ENCODE measurements at places on chromosomes 7 and 10.
A peak's percentile ranks its signal among the peaks of the same experiment; 100 is the strongest.

DNA sequence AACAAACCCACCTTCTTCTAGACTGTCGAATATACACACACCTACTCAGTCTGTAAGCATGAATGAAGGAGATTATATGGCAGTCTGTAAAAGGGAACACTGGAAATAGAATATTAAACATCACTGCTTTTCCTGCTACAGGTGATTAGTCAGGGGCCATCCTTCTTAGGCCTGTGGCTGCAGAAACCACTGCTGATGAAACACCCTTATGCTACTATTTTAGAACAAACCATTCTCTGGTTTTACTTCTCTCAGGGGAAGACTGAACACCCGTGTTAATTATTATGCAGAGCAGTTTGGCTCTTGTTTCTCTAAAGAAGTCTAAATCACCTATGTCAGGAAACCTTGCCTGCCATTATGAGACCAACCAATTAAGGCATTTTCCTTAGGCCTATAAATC lies 351.1 kb upstream of the KLF6 start:
- no peak for DNase-seq

DNA sequence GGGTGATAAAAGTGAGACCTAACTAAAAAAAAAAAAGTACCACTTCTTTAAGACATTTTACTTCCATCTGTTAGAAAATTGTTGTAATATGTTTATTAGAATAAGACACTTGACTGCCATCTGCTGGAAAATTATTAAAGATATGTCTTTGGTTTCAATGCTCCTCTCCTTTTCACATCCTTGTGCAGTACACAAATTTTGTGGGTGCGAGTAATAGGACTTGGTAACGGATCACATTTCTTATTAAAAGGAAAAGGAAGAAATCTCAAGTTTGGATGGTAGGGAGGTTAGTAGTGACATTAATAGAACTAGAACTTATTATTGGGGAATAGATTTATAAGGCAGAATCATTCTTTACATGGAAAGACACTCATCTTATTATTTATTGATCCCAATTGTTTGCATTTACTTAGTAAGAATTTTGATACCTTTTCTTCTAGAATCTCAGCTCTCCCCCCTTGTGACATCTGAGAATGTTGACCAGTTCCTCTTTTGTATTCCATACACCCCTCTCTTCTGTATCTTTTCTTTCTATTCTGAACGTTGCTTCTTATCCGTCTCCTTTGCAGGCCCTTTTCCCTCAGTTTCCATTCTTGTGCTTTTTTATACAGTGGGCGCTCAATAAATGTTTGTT lies 43.0 kb upstream of the RPA3 start:
- peak; percentile 63 for DNase-seq

DNA sequence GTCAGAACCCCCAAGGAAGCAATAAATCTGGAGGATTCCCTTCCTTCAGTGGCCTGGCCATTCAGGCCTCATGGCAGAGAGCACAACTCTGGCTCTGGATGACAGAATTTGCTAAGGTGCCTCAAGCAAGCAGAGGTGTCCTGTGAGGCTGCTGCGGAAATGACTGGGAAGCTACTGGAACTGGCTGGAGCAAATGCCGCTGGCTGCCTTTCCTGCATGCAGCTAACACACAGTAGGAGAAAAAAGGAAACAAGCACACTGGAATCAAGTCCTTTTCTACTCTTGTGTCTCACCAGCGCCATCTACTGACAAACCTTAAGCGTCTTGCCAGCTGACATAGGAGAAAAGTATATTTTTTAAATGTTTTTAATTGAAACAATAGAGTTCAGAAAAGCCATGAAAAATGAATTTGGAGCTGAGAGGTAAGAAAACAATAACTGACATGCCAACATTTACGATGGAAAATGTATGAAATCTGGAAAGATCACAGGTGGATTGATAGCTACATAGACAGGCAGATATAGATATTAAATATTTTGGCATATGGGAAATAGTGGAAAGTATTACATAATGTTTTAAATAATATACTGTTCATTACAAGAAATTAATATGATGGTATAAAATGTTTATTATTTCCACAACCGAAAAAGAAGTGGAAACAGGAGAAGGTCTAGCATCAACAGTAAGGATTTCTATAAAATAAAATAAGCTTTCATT lies 951.6 kb downstream of the ANKRD7 start:
- DNase-seq: peak; percentile 56

DNA sequence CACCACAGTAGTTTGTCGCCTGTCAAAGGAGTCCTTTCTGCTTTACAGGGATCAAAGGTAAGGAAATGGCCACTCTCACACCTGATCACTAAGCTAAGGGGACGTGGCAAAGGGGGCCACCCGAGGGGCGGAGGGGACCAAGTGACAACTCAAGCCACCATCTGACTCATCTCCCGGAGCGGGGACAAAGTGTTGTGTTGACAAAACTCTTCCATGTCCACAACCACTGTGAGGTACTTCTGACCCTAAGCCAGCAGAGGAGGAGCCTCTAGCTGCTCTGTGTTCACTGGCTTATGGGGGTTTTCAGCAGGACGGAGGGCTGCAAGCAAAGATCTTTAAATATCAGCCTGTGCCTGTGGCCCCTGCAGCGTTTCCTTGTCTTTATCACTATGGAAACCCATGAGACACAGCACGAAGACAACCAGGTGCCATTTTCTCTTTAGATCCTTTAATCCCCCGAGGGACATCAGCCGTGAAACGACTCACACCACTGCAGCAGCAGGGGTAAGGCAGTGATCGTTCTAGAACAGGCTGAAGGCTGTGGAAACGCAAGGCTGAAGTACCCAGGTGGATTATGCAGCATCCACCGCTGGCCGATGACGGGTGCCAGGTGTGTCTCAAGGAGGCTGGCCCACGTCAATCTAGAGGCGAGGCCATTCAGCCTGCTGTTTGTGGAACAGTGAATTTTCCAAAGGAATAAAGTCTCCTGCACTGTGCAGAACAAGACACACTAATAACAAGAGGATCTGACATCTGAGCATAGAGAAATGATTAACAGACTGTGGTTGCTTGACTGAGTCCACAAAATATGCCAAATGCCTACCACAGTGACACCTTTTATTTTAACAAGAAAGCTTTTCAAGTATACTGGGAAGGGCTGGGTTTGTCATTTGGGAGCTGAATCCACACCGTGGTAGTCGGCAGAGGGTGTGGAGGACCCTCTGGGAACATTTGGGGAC lies 26.6 kb upstream of the DDC start:
- no peak for DNase-seq

DNA sequence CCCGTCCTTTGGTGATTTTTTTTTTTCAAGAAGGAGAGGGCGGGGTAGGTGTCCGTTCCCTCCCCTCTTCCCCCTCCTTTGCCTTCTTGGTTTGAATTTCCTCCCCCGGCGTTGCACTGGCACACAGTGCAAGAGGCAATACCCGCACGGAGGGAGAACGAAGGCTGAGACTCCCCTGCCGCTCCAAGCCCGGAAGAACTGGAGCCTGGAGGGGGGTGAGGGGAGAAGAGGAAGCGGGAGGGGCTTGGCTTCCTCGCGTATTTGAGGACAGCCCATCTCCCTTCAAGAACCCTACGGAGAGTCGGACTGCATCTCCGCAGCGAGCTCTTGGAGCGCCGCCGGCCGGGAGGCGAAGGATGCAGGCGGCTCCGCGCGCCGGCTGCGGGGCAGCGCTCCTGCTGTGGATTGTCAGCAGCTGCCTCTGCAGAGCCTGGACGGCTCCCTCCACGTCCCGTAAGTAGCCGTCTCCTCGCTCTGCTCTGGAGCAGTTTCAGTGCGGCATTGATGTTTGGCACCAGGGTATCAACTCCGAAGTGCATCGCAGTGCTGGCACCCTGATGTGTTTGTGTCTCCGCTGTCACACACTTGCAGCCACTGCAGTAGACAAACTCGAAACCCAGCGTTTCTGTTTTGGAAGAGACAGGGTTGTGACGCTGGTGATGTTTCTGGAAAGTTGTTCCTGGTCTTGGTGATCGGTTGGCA lies at the start of gene CNTNAP2:
Gene CNTNAP2, plus strand, starts transcription at position 281 of the 702 bp plus-strand sequence. Its CDS starts 76 bp downstream, at position 357.
- peak; percentile 34 for DNase-seq

DNA sequence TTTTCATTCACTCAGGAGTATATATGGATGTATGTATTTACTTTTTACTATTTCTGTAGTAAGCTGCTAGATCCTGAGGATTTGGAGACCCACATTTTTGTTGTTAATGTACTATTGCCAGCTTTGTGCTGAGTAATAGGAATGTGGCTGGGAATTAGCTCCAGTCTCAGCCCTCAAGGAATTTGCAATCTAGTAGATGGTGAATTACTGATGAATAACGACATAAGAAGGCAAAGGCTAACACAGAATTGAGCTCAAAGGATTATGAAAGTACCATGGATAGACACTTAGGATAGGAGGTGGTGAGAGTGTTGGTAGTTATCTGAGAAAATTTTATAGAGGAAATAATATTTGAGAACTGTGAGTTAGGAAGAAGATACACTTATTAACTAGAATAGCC lies 19.9 kb downstream of the CASD1 start:
- no peak for DNase-seq

- no peak for DNase-seq
Observed at GRCh38 chr10:131979821-131980270, 1.9 kb downstream of the BNIP3 start.

DNA sequence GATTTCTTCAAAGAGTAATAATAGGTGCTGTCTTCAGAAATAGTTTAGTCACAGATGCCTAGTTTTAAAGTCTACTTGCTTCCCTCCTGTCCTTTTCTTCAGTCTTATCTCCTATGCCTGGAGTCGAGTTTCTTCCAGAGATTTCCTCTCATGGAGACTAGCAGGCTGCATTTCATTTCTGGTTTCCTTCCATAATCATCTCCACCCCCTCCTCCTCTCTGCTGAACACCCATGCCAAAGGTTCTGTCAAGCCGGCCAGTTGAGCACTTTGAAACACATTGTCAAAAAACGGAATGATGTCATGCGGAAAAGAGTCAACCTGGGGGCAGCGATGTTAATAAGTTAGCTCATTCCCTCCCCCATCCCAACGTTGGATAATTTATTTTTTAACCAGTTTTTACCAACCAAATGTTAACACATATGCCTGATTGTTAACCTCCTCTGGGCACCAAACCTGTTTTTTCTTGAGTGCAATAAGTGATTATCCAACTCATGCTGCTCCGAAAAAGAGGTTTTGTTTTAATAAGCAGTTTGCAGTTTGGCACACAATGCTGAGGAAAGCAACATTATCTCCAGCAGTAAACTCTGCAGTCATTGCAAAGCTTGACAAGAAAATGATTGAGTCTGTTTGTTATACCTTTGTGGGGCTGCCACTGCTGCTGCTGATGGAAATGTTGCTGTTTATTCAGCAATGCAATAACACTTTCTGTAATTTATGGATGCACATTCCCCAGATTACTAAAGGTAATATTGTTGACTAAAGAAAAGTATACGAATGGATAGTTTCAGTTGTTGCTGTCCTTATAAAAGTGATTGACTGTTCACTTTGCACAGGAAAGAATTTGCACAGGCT lies 161.6 kb downstream of the LRMDA start:
- DNase-seq: no peak

- no peak for DNase-seq
Observed at GRCh38 chr10:3781468-3782145, 3.4 kb downstream of the KLF6 start.

DNA sequence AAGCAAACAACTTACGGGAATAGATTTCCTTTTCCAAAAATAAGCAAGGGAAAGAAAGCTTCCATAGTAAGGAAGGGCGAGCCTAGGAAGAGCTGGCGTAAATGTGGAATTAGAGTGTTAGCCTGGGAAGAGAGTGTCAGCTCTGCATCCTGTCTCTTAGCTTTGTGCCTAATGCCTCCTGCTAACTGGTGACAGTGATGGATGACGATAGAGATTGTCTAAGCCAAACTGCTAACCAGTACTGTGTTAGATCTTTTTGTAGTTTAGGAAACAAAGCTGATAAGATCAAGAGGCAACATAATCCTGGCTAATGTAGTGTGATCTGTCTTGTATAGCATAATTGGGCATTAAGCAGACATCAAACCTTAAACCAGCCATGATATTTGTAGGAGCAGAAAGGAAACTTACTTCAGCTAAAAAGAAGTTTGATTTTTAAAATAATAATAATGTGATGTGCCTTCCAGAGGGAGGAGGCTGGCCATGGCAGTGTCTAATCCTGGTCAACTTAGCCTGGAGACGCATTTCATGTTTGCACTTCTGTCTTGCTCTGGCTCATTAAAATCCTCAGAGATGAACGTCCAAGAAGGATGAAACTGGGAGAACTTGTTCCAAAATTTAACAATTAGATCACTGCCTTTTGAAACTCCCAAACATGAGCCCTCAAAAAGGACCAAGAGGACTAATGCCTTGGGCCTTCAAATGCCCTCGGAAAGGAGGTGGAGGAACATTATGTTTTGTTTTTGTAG lies 85.1 kb downstream of the FAM204A start:
- no peak for DNase-seq

GRCh38 chr7:137073571-137074325 lies 205.3 kb downstream of the CHRM2 start:
- no peak for DNase-seq

- peak; percentile 45 for DNase-seq
Observed at GRCh38 chr10:128150045-128150493, 23.8 kb upstream of the MKI67 start.
